CD4-positive, alpha-beta T cell treated with Interleukin-12 subunit alpha and Interleukin-12 subunit beta, for 1 hour (primary cell): ENCODE measurements at places on chromosomes 11 and 22.
A peak's percentile ranks its signal among the peaks of the same experiment; 100 is the strongest.

DNA sequence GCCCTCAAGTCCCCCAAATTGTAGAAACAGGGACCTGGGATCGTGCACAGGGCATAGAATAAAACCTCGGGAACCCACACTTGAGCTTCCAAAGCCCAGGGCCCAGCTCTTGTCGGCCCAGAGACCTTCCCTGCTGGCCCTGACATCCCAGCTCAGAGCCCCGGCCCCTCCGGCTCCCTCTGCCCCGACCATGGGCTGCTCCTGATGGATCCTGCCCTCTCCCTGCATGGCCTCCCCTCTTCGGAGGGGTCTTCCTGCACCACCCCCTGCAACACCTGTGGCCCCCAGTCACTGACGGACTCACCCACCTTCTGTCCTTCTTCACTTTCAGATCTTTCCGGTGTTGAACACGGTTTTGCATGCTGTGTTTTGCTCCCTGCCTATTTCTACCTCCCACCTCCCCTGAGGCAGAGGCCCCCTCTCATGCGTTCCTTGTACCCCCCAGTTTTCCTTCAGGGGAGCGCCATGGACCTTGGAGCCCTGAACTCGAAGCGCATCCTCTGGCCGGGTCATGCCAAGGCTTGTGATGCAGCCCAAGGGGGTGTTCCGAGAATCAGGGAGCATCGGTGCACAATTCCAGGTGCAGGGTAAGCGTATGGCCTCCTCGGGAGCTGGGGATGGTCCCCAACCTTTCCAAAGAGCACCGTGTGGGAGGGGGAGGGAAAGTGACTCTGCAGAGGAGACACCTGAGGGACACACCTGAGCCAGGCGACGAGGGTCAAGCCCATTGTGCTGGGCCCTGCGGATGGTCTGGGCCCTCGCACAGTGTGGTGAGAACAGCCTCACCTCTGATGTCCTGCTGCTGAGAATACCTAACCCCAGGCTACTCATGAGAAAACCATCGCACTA, 666.4 kb downstream of the BRD1 start:
- DNase-seq: no peak

DNA sequence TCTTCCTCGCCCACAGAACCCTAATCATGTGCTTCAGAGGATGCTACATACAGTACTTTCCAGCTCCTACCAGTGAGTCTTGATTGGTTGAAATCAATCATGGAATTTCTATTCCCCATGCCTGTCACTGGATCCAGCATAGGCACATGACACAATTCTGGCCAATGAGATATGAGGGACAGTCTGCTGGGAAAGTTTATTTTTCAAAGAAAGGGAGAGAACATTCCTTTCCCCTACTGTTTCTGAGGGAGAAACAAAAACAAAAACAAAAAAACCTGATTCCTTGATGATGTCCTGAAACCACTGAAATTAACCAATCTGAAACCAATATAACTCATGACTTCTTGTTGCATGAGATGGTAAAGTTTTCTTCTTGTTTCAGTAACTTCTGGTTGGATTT, 3.3 kb upstream of the RCN1 start:
- DNase-seq: no peak

GRCh38 chr11:35924811-35925210, 19.1 kb upstream of the LDLRAD3 start:
- no peak for DNase-seq

DNA sequence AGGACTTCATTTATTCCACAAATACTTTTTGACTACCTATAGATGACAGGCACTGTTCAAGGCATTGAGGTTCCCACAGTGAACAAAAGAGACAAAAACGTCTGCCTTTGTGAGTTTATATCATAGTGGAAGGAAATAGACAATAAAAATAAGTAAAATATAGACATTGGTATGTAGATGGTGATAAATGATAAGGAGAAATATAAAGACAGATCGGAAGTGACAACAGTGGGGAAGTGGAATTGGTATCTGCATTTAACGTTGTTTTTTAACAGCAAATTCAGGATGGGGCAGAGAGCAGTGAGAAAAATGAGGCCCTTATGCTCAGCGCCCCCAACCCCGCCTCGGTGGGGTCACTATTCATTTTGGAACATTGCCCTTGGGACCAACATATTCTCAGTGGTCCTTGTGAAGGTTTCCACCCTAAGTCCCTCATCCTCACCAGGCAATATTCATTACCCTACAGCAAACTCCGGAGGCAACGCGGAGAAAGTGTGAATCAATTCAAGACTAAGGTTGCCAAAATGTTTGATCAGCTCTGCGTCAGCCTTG, 627 bp upstream of the PEX26 start:
- DNase-seq: peak; percentile 6

- no peak for DNase-seq
Measured at GRCh38 chr11:34302046-34302921, 55.5 kb downstream of the ABTB2 start.
